ENCODE measurements at places on chromosomes 7 and 10.

DNA sequence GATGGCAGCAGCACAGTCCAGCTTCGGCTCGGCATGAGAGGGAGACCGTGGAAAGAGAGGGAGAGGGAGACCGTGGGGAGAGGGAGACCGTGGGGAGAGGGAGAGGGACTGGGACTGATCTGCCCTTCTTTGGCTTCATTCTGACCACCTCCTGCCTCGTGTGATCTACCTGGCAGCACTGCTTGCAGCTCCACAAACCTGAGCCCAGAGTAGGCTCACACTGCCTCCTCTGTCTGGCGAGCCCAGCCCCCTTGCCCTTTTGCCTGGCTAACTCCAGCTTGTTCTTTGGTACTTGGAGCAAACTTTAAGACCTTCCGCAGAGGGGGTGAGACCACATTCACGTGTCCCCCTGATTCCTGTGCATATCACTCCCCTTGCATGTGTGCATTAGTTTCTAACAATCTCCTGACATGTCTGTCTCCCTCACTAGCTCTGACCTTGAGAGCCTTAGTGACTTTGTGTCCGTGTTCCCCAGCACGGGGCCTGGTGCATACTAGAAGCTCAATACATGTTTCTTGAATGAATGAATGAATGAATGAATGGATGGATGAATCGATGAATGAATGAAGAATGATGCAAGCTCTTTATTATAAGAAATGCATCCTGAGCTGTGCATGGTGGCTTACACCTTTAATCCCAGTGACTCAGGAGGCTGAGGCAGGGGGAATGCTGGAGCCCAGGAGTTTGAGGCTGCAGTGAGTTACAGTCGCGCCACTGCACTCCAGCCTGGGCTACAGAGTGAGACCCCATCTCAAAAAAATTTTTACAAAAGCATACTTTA lies 31.2 kb downstream of the UBTD1 start:
- DNase-seq = no peak

GRCh38 chr10:104314591-104315485 lies 23.4 kb downstream of the ITPRIP start:
- DNase-seq = no peak

DNA sequence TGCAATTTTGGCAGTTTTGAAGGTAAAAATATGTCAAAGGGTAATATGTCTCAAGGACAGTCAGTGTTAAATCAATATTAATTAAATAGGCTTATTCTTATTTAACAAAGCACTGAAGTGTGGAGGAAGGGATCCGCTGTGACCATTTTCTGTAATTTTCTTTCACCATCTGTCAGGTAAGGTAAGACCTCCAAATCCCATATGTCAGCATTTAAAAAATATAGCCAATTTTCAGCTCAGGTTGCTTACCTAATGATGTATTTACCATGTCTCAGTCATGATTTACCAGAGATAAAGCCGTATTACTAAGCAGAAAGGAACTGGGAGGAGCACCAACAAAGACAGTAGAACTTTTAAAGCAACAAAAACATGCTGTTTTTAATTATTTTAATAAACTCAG lies 683.9 kb downstream of the CCSER2 start:
- no peak for DNase-seq

GRCh38 chr7:44308596-44309270 lies 16.7 kb downstream of the CAMK2B start:
- no peak for DNase-seq

DNA sequence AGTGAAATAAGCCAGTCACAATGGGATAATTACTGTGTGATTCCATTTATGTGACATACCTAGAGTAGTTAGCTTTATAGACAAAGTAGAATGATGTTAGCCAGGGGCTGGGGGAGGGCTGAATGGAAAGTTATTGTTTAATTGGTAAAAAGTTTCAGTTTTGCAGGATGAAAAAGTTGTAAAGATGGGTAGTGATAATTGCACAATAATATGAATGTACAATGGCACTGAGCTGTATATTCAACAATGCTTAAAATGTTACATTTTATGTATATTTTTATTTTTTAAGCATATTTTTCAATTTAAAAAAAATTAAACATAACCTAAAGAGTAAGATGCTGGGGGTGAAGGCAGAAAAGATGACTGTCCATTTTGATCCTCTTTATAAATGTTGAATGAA lies 216.1 kb upstream of the KAT6B start:
- no peak for DNase-seq

DNA sequence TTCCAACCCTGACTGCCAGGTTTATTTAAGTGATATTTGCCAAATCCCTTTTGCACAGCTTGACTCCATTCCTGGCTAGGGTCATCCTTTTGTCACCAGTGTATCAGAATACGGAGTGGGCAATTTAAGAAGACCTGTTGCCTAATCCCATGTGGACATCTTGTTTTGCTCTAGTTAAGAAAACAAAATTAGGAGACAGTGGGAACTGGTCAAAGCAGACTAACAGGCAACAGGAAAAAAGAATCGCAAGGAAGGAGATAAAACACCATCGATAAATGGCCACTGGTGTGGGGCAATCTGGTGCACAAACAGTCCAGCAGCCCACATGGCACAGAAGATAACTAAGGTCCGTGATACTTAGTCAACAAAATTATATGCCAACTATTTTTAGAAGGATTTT lies 21.4 kb downstream of the KDM7A start:
- DNase-seq = no peak

DNA sequence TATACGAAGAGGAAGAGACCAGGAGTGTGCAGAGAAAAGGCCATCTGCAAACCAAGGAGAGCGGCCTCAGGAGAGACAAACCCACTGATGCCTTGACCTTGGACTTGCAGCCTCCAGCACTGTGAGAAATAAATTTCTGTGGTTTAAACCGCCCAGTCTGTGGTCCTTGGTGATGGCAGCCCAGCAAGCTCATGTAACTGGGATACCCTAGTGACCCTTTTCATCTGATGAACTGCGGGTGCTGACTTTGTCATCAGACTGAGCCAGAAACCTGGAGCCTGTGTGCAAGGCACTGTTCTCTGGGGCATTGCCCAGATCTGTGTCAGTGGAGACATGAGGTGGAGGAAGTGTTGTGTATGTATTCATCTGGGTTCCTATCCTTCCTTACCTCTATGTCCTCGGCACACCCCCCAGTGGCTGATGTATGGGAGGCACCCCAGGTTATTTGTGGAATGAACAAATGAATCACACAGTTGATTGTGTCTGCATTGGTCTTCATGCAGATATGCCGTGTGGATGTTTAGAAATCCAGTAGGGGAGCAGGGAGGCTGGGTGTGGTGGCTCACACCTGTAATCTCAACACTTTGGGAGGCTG lies 64.5 kb upstream of the BTBD16 start:
- no peak for DNase-seq
